ENCODE measurements at places on chromosomes 4 and X.

DNA sequence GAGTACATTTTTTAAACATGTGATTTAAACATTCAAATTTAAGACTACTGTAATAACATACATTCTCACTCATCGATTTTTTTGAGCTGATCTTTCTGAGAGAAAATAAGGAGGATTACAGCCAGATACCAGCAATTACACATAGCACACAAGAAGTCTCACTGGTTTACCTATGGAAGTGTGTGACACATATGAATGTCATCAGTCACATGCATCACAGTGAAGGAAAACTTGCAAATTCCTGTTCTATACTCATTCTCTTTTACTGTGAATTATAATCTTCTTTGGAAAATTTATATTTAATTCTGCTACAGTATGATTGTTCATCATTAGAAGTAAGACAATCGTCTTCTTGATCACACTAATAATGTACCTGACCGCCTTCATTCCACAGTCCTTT lies 21.3 kb upstream of the BMP2K start:
- DNase-seq: no peak

GRCh38 chr4:22434895-22435294 lies 81.0 kb downstream of the ADGRA3 start:
- DNase-seq: no peak

- no peak for DNase-seq
Measured at GRCh38 chrX:50613846-50614245, 143.2 kb upstream of the DGKK start.

DNA sequence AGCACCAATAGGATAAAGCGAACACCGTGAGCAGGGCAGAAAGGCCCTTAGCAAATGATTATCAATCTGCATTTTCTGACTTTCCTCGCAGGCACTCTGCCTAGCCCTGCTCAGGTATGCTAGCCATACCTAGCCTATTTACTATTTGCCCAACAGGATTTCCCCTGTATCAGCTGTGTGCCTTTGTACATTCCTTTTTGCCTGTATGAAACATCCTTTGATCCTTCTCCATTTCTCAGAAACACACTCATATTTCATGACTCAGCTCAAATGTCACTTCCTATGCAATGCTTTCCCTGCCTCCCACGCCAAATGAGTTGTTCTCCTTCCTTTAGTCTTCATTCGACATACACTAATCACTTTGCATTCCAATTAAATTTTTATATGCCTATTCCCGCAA lies 37.2 kb downstream of the PCDH7 start:
- DNase-seq: no peak

GRCh38 chr4:38950159-38950558 lies 82.0 kb downstream of the TMEM156 start:
- no peak for DNase-seq

GRCh38 chrX:40005292-40006011 lies 92.3 kb downstream of the BCOR start:
- DNase-seq: no peak

- DNase-seq: no peak
Measured at GRCh38 chr4:109947457-109947856, 34.8 kb downstream of the EGF start.

GRCh38 chrX:133332737-133333136 lies 82.6 kb downstream of the GPC4 start:
- no peak for DNase-seq

DNA sequence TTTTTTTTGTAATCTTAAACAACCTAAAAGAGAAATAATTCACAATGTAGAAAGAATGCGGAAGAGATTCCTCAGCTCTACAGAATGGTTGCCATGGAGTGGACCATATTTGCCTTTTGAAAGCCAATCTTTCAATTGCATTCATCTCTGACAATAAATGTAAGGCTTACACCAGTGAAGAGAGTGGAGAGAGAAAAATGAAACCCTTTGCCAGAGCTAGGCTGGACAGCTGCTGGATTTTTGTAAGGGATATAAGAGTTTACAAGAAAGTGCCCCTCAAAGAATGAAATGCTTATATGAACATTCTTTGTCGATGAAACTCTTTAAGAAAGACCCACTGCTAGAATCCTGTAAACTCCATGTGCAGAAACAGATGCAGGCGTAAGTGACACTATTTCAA lies 66.0 kb upstream of the FAT1 start:
- no peak for DNase-seq

DNA sequence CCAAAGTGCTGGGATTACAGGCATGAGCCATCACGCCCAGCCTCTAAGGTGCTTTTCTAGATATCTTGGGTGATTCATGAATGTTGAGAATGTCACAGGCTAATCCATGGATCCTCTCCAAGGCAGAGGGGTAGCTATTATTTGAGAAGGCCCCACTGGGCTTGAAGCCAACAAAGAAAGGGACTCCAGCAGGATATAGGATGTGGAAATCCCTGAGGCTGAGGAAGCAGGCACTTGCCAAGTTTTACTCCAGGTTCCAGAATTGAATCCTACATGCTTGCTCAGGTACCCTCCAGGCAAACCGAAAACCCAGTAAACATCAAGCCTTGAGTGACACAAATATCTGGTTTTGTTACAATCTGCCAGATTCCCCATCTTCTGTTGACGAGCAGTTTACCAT lies 15.8 kb downstream of the NLGN3 start:
- no peak for DNase-seq

- no peak for DNase-seq
Measured at GRCh38 chr4:185735866-185736400, 76.1 kb downstream of the SORBS2 start.

DNA sequence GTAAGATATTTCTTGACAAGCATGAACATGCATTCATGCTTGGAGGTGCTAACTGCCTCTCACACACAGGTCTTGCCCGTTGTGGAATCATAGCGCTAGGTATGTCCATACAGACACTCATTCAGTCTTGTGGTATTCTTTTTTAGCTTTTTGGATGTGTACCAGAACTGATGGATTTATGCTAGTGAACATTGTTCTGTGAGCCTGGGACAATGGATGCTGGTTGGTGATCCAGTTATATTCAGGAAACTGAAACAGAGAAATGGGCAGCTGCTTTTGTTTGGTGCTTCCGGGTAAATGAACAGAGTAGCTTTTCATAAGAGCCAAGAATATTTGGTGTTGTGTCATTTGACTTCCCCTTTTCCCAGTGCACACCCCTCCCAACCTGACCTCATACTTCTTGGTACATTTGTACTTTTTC lies 78.9 kb upstream of the SLC4A4 start:
- no peak for DNase-seq

GRCh38 chr4:123398066-123398852 lies 1.7 kb downstream of the SPRY1 start:
- peak; percentile 31 for DNase-seq

DNA sequence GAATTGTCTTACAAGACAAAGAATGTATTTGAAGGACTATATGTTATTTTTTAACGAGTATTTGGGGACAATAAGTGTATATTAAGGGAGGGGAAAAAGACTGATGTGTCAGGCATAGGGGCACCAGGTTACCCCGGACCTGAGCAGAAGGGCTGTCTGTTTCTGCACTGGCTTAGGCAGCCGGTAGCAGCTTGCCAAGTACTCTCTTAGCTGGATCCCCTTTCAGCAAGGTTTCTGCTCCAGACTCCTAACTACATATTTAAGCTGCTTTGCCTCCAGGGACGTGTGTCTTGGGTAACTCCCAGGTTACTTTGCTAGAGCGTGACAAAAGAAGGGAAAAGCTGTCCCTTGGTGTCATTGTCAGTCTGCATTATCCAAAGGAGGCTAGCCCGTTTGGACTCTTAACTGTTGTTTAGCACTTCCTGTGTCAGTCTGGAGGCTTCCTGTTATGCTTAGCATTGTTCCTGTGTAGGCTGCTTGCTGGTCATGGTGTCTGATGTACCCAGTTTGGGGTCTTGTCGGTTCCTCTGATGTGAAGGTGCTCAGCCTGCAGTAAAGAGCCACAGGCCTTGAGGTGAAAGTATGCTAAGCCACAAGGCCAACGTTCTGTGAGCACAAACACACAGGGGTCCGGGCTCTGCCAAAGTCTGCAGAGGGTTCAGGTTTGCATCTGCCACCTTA lies 11.6 kb downstream of the CXCR3 start:
- DNase-seq: no peak

- DNase-seq: no peak
Measured at GRCh38 chrX:50606300-50606950, 135.8 kb upstream of the DGKK start.

DNA sequence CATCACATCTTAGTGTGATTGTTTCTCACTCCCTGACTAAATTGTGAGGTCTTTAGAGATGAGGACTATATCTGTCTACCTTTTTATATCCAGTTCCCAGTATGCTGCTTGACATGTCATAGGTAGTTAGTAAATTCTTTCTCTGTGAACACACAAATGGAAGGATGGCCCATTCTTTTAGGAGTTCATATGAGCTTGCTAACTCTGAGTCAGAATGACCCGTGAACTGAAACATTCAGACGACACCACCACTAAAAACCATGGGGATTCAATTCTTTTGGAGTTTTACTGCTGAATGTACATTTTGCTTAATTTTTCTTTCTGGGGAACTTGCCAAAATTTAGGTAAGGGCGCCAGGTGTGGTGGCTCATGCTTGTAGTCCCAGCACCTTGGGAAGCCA lies 13.9 kb downstream of the OFD1 start:
- DNase-seq: no peak

GRCh38 chr4:138639018-138639741 lies 376.4 kb upstream of the NOCT start:
- DNase-seq: no peak

GRCh38 chr4:99215521-99215920 lies 3.5 kb downstream of the ADH6 start:
- no peak for DNase-seq

- no peak for DNase-seq
Measured at GRCh38 chr4:130185123-130185522, 1089.2 kb downstream of the C4orf33 start.
